Fibroblast of skin of left biceps (primary cell): ENCODE measurements at places on chromosomes 3 and 15.

DNA sequence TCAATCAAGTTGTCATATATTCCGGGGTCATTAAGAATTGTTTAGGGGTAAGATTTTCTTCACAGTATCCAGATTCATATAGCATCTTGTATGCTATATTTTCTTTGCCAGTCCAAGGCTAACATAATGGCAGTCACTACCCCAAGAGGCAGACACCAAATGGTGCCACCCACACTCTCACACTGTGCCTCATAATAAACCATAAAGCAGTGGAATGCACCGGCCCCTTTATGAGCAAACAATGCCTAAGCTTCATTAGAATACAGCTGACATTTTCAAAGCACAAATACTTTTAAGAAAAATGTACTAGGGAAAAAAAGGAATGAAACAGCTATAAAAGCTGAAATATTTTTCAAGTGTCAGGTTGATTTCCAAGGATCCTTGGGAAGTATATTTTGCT, 121.6 kb downstream of the TFDP2 start:
- DNase-seq: no peak

GRCh38 chr3:192857260-192857661, 60.4 kb downstream of the MB21D2 start:
- DNase-seq: no peak

DNA sequence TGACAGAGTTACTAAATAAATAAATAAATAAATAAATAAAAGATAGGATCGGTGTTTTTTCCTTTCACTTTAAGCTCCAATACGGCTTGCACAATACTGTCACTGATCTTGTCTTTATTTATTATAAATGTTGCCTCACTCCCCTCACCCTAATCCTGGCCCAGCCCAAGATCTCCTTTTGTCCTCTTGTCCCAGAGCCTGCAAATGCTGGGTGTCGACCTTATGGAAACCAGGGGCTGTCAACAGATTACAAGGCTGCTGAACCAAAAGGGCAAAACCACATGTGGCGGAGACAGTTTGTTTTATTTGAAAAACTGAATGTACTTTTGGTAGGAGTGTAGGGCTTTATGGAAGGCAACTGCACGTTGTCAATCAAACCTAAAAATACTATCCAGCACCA, 75.9 kb downstream of the RFTN1 start:
- no peak for DNase-seq

DNA sequence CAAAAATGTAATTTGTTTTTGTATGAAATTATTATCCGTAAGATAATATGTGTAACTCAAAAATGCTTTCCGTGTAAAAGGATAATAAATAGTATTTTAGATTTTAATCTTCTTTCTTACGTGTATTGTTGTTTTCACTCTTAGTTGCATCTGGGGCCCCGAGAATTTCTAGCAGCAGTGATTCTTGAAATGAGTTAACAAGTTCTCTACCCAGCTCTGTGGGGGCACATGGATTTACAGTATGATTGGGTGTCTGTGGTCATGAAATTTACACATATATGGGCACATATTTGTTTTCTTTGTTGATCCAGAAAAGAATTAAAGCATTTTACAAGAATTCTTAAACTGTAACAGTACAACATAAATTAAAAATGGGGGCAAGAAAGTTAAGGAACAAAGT, 145.9 kb upstream of the LRRFIP2 start:
- no peak for DNase-seq

GRCh38 chr15:53210653-53211052, 420.5 kb upstream of the ONECUT1 start:
- no peak for DNase-seq

GRCh38 chr3:16301507-16301906, 36.5 kb downstream of the OXNAD1 start:
- no peak for DNase-seq
